Esophagus squamous epithelium (tissue), 5 donors: ENCODE measurements at places on chromosomes 3 and 15. TPM values are rescaled to one million over a fixed set of nuclear protein-coding genes. Genes with fewer than 3 reads are reported as not detected.

- H3K4me3 ChIP-seq: no peak overlapping the region
- no peaks in the 10 kb centered on the region for H3K36me3 ChIP-seq
- H3K27me3 ChIP-seq: no peaks in the 10 kb centered on the region
- no peak overlapping the region for H3K27ac ChIP-seq
- DNase-seq: no peak
Observed at GRCh38 chr3:56942523-56942922, 117.9 kb upstream of the SPATA12 start.

DNA sequence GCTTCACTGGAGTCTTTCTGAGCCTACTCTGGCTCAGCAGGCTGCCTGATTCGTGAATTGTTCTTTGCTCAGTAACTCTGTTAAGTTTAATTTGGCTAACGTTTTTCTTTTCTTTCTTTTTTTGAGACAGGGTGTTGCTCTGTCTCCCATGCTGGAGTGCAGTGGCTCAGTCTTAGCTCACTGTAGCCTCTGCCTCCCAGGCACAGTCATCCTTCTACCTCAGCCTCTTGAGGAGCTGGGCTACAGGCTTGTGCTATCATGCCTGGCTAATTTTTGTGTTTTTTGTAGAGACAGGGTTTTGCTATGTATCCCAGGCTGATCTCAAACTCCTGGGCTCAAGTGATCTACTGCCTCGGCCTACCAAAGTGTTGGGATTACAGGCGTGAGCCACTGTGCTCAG, 165.0 kb downstream of the PEX5L start:
- no peak for DNase-seq
- no peaks in the 10 kb centered on the region for H3K36me3 ChIP-seq
- H3K27me3 ChIP-seq: no peaks in the 10 kb centered on the region
- no peaks in the 10 kb centered on the region for H3K4me1 ChIP-seq

DNA sequence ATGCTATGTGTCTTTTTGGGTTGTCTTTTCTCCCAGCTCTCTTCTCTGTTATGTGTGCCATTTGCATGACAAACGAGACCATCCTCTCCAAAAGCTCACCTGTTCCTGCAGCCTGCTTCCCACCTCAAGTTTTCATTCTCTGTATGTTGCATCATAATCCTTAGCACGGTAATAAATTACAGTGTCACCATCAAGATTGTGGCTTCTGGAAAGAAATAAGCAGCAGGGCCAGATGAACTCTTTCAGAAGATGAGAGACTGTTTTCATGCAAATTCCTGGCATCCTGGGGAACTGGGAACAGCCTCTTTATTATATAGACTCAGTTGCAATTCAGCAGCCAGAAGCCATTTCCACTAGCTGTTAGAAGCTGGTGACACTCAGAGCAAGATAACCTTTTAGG, 436.7 kb downstream of the EPHB1 start:
- H3K4me3 ChIP-seq: no peak overlapping the region
- no peak for DNase-seq
- H3K4me1 ChIP-seq: no peaks in the 10 kb centered on the region
- H3K36me3 ChIP-seq: no peaks in the 10 kb centered on the region
- no peaks in the 10 kb centered on the region for H3K27me3 ChIP-seq

DNA sequence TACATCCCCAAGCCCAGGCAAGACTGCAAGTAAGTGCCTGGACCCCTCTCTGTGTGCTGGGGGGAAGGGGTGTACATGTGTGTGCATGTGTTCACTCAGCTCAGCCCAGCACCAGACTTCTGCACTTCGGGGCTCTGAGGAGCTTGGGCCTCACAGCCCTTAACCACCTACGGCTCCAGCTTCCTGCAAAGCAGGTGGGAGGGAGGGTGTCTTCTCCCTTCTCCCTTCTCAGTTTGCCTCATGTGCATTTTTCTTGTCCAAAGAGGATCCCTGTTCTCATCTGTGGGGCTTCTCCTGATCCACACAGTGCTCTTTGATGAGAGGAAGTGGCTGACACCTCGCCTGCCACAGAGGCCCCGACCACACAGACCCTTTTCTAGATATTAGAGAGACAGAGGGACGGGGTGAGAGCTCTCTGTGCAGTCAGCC, 69.3 kb downstream of the MESD start:
- H3K27me3 ChIP-seq: no peaks in the 10 kb centered on the region
- H3K4me3 ChIP-seq: no peak overlapping the region
- H3K36me3 ChIP-seq: no peaks in the 10 kb centered on the region
- no peak overlapping the region for H3K27ac ChIP-seq
- DNase-seq: no peak
- H3K4me1 ChIP-seq: no peaks in the 10 kb centered on the region

Gene TUSC7
- total RNA-seq: not detected

- no peak overlapping the region for H3K4me3 ChIP-seq
- H3K4me1 ChIP-seq: no peaks in the 10 kb centered on the region
- no peak for DNase-seq
- H3K27me3 ChIP-seq: no peaks in the 10 kb centered on the region
Observed at GRCh38 chr3:4709341-4709740, 216.2 kb downstream of the ITPR1 start.

Gene TJP1
- 133 TPM for total RNA-seq

DNA sequence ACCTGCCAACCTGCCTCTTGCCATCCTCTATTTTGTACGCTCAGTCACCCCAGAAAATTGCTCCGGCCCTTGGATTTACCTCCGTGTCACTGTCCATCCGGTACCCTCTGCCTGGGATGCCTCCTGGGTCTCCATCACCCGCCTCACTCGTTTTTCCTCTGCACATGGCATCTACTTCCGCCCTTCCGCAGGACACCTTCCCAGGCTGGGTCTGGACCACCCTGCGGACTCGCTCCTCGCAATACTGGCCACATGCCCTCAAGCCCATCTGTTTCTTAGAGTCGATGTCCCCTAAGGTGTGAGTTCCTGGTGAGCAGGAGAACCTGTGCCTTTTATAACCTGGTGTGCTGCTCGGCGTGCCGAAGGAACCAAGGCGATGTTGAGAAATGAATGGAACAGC, 58.5 kb downstream of the APBA2 start:
- H3K4me3 ChIP-seq: no peak overlapping the region

Gene SLC28A1
- not detected for total RNA-seq

DNA sequence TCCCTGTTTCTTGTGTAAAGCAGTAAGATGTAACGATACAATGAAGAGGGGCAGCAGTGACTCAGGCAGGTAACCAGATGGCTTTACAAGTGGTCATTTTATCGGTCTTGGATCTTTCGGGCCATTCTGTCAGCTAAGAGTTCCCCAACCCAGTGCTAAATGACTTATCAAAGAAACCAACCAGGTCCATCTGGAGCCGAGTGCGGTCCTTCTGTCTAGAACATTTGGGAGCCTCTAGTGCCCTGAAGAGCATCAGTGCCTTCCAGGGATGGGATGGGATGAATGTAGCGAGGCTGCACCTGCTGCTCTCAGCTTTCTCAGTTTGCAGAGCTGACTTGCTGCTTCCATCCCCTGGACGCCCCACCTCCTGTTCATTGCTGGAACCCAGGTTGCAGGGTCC, 131.7 kb upstream of the AGBL1 start:
- H3K27me3 ChIP-seq: no peaks in the 10 kb centered on the region
- H3K4me1 ChIP-seq: no peaks in the 10 kb centered on the region
- DNase-seq: no peak
- no peak overlapping the region for H3K4me3 ChIP-seq
- H3K27ac ChIP-seq: no peak overlapping the region

GRCh38 chr3:30002797-30003196, 603.6 kb upstream of the TGFBR2 start:
- no peaks in the 10 kb centered on the region for H3K27me3 ChIP-seq
- H3K27ac ChIP-seq: no peak overlapping the region
- H3K36me3 ChIP-seq: no peaks in the 10 kb centered on the region
- H3K4me1 ChIP-seq: no peaks in the 10 kb centered on the region
- no peak overlapping the region for H3K4me3 ChIP-seq

DNA sequence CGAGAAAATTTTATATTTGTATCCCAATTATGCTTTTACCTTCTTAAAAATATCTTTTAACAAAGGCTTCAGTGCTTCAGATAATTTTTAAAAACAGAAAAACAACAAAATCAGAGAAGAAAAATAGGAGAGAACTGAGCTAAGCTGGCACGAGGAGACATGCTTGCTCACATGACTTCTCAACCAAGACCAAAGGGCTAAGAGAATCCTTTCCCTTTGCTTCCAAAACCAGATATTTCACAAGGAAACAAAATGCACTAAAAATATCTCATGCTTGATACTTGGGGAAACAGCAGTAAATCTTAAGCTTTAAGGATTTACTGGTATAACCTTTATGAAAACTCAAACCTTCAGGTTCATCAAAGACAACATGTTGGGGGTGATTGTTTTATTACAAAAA, 58.4 kb downstream of the CAPN7 start:
- peaks cover 3% of the 10 kb centered on the region for H3K36me3 ChIP-seq
- peaks cover 18% of the 10 kb centered on the region for H3K4me1 ChIP-seq
- no peak overlapping the region for H3K4me3 ChIP-seq
- H3K27ac ChIP-seq: no peak overlapping the region

DNA sequence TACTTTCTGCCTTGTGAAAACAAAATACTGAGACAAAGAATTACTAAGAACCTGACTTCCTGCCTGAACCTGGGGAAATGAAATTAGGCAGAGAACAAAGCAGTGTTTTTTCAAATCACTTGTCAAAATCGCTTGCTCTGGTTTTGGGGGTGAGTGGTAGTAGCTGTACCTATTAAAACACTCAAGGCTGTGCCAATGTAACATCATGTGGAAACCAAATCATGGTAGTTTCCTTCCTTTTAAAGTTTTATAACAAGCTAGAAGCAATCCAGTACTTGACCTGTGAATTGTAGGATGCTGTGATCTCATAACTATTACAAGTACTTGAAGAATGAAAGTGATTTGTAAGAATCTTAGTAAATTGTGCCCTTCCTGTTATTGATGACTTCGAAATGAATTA, 6.7 kb downstream of the CMTM8 start:
- no peaks in the 10 kb centered on the region for H3K27me3 ChIP-seq
- H3K36me3 ChIP-seq: no peaks in the 10 kb centered on the region
- H3K4me3 ChIP-seq: no peak overlapping the region
- H3K27ac ChIP-seq: no peak overlapping the region

DNA sequence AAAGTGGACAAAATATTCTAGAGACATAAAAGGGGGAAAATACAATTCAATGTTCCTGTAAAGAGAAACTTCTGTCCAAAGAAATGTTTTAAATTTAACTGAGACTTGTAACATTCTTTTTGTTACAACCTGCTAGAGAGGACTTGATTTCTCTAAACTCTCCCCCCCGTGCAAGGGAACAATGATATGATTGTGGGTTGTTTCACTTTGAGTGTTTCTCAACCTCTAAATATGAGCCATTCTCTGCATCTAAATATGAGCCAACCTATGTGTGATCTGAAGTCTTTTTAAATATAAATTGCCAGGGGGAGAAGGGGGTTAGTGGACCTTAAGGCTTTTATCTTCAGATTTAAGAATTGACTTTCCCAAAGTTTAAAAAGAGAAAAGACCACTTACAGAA, 14.6 kb downstream of the ZNF860 start:
- no peaks in the 10 kb centered on the region for H3K36me3 ChIP-seq
- no peak overlapping the region for H3K4me3 ChIP-seq
- no peak for DNase-seq
- H3K4me1 ChIP-seq: no peaks in the 10 kb centered on the region

- no peak overlapping the region for H3K27ac ChIP-seq
- no peak overlapping the region for H3K4me3 ChIP-seq
- H3K36me3 ChIP-seq: no peaks in the 10 kb centered on the region
- H3K27me3 ChIP-seq: no peaks in the 10 kb centered on the region
- peaks cover 28% of the 10 kb centered on the region for H3K4me1 ChIP-seq
Observed at GRCh38 chr3:186917512-186918312, 12.6 kb upstream of the ST6GAL1 start.

DNA sequence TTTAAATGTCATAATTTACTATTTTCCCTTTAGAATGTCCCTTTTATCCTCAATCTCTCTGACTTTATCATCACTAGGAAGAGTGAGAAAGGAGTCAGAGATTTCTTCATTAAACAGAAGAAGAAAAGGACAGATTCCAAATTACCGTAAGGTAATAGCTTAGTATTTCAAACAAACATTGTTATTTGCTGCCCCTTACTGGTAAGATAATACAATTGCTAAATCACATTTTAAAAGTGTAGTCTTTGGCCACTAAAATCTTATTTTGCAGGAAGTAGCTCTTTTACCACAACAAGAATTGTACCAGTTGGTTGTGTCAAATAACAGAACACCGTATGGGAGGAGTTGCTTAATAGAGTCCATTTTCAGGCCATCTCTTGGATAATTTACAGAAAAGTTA, 53.7 kb downstream of the CGGBP1 start:
- no peak overlapping the region for H3K4me3 ChIP-seq
- H3K4me1 ChIP-seq: no peaks in the 10 kb centered on the region

GRCh38 chr3:144011251-144011799, 39.7 kb downstream of the DIPK2A start:
- H3K4me3 ChIP-seq: no peak overlapping the region
- no peaks in the 10 kb centered on the region for H3K4me1 ChIP-seq
- no peak for DNase-seq
- H3K27ac ChIP-seq: no peak overlapping the region
- H3K36me3 ChIP-seq: no peaks in the 10 kb centered on the region
- no peaks in the 10 kb centered on the region for H3K27me3 ChIP-seq

GRCh38 chr15:90685591-90686434, 31.3 kb upstream of the BLM start:
- peaks cover 7% of the 10 kb centered on the region for H3K4me1 ChIP-seq
- H3K4me3 ChIP-seq: no peak overlapping the region
- H3K36me3 ChIP-seq: no peaks in the 10 kb centered on the region
- peak overlapping the region; percentile 14 for H3K27ac ChIP-seq
